Anterior cingulate cortex (tissue), 58 donors: ENCODE measurements at places on chromosomes 6 and 20.

DNA sequence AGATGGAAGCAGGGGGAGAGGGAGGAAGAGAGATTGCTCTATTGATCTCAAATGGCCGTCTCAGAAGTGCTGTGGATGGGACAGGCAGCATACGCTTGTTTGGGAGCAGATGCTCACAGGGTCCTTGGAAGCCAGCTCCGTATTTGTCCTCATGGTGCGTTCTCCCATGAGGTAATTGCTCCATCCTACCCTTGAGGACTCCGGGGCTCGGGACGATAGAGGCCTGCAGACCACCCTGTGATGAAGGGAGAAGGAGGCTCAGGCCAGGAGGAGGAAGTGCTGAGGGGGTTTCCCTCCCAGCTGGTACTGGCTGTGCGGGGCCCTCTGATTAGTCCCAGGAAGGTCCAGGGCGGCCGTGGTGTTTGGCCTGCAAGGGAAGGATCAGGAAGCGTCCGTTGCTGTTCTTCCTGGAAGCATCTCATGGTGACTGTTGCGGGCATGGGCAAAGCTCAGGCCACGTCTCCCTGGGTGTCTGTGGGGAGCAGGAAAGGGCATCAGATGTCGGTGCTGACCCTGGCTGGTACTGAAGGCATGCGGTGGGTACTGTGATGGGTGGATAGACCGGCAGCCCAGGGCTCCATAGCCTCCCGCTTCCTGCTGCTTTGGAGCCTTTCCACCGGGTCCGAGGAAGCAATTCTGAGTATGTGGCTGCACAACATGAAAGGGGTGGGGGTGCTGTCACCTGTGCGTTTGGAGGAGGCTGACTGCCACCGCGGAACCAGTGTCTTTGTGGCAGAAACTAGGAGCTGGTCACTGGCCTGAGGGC, 158.3 kb downstream of the SYCP2 start:
- no peak for DNase-seq

GRCh38 chr6:32045811-32046449, 7.7 kb downstream of the CYP21A2 start:
- no peak for DNase-seq

DNA sequence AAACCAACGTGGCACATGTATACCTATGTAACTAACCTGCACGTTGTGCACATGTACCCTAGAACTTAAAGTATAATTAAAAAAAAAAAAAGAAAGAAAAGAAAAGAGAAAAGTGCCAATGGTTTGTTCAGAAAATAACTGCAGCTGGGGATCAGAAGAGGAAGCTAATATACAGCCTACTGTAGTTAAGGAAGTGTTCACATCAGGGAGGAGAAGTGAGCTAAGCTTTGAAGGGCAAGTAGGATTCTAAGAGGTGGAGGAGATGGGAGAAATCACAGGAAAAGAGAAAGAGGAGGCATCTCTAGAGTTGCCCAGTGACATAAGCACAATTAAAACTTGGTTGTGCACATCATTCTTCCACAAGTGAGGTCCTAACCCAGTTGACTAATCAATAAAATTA, 214.4 kb upstream of the DTNBP1 start:
- DNase-seq = no peak

DNA sequence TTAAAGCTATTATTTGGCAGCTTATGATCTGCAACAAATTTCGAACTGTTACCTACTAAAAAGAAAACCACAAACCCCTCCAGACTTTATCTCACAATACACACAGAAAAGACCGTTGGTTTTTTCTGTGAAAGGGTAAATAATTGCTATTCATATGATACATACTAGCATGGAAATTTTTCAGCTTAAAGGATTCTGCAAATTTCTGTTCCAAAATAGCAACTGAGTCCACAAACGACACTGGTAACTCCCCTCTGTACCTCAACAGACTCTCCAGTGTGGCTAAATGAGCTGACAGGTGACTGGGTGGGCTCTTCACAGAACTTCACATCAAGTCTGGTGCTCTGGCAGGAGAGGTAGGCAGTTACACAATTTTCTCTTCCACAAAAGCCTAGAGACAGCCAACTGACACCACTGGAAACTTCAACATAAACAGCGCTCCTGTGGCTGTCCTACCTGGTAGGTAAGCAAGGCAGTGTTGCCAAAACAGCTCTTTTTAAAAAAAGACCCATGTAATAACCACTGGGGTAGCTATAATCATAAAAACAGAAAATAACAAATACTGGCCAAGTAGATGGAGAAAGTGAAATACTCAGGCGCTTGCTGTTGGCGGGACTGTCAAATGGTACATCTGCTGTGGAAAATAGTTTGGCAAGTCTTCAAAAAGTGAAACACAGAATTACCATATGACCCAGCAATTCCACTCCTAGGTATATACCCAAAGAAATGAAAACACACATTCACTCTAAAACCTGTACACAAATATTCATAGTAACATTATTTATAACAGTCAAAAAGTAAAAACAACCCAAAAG, 37.8 kb downstream of the ELOVL5 start:
- no peak for DNase-seq

DNA sequence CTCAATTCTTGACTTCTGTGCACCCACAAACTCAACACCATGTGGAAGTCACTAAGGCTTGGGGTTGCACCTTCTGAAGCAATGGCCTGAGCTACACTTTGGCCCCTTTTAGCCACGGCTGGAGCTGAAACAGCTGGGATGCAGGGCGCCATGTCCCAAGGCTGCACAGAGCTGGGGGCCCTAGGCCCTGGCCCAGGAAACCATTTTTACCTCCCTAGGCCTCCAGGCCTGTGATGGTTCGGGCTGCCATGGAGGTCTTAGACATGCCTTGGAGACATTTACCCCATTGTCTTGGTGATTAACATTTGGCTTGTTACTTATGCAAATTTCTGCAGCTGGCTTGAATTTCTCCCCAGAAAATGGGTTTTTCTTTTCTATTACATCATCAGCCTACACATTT, 86.9 kb downstream of the MTFR2 start:
- DNase-seq = no peak

GRCh38 chr6:150037526-150038201, 12.3 kb upstream of the RAET1L start:
- no peak for DNase-seq

GRCh38 chr6:22929311-22929985, 360.1 kb downstream of the HDGFL1 start:
- no peak for DNase-seq

DNA sequence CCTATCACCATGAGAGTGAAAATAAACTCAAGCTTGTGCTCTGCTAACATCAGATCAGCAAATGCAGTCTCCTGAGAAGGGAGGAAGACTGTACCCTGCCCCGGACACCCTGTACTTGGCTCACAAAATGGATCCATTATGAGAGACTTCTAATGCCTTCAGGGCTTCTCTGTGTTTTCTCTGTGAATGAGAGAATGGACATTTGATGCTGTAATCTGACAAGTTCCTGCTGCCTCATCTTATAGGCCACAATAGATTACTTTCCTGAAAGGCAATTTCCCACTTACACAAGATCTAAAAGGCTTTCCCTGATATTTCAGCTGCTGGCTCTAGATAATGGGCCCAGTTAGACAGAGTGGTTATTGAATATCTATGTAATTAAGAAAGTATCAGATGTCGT, 117.2 kb downstream of the OTOR start:
- DNase-seq = no peak

DNA sequence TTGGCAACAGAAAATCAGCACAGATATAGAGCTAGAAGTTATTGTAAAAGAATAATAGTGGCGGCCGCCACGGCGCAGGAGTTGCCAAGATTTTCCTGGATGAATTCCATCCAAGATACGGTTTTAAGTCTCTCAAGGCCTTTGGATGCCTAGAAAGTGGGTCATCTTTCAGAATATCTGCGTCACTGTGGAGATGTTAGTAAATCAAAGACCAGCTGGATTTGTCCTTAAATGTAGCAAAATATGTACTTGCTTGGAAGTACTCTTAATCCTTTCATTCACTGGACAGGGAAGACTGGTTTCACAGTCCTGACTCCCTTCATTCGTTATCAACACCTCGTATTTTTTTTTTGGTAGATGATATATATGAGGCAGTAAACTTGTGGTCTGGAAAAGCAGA, 83.0 kb downstream of the SLC22A3 start:
- no peak for DNase-seq

- peak; percentile 49 for DNase-seq
These were observed 20.3 kb downstream of the TTBK1 start for GRCh38 chr6:43263314-43264178.

- no peak for DNase-seq
These were observed 74.9 kb upstream of the TOX2 start for GRCh38 chr20:43839793-43840199.

DNA sequence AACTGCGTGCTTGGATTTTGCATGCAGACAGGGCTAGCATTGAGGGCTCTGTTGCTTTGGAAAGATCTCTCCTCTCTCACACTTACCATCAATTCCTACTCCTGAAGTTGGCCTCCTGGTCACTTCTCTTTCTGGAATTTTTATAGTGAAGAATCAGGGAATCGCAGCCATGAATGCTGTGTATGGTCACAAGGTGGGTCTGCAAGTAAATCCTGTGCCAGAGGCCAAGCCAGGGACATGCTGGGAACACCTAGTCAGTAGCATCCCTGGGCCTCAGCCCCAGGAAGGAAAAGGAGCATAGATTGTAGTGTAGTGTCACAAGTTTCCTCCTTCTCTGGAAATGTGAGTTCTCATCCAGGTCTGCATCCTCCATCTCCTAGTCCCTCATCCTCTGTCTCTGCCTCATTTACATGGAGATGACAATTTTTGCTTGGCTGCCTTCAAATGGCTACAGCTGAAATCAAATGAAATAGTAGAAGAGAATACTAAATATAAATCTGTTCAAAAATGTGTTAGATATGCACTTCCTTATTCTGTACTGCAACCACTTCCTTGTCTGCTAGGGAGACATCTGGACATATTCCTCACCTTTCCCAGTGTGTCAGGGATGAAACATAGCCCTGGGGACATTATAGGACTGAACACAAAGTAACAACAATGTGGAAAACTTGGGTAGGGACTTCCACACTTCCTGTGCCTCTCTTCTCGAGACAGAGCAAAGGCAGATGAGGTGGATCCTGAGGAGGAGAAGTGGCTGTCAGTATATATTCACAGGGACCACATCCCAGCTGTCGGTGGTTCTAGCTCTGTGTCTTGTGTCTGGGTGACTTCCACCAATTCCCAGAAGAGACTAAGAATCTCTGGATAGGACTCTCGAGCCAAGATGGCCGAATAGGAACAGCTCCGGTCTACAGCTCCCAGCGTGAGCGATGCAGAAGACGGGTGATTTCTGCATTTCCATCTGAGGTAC, 17.0 kb downstream of the CST9 start:
- DNase-seq = no peak

DNA sequence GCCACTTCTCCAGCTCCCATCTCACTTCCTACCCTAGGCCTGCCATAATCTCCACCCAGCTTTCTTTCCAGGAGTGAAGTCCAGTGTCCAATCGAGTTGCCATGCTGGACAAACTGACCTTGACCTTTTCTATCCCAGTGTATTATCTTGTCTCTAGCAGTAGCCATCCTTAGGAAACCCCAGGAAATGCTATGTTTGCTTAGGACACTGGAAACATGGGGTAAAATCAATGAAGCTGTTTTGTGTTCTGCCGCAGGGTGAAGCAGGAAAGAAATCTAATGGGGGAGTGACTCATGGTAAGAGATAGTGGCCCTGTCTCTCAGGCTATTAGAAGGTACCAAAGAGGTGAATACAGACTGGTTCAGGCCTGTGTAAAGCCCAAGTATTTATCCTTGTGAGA, 1110.1 kb upstream of the FLRT3 start:
- no peak for DNase-seq

DNA sequence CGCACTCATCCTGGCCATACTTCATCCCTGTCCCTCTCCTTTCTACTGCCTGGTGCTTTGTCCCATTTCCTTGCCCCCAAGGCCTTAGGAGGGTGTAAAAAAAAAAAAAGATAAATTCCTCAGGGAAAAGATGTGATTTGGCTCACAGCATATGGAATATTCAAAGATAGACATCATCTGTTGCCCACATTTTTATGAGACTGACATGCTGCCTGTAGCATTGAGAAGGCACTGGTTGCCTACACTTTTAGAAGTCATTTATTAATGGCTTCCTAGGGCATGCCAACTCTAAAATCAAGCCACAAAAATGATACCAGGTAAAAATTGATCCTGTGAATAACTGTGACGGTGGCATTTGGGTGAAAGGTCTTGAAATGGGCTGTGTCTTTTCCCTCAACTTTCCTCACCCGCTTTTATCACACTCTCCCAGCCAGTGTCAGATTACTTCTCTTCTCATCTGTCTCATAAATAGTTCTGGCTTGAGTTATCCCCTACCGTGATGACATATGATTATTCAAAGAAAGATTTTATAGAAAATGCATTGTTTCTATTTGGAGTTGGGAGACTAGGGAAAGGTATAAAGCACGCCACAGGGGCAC, 139.4 kb downstream of the CARMIL1 start:
- no peak for DNase-seq

DNA sequence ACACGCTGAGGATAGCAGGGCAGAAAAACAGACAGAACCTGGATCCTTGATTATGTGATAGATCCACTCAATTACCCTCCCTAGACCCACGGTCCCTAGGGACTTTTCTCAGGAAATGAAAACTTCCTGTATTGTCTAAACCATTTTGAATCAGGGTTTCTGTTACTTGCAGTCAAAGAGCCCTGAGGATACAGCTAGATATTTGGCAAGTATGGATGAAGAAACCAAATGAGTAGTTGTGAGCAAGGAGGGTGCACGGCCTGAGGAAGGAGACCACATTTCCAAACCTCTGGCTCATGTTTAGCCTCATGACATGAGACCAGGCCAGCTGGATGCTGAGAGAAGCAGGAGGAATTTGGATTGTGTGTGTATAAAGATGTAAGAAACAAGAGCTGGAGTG, 91.6 kb downstream of the MRPL14 start:
- DNase-seq = no peak

DNA sequence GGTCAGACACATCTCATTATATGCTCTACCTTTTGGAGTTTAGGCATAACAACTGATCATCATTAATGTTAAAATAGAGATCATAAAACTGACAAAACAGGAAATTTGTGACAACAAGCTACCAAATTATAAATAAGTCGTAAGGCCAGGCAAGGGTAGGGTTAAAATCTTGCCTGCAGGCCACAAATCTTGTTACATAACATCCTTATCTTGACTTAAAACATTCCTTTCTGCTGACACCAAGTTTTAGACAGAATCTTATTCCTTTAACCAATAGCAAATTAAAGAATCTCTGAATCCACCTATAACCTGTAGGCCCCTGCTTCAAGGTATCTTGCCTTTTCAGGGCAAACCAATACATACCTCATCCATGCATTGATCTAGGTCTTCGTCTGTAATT, 32.5 kb upstream of the NKAIN2 start:
- DNase-seq = no peak

DNA sequence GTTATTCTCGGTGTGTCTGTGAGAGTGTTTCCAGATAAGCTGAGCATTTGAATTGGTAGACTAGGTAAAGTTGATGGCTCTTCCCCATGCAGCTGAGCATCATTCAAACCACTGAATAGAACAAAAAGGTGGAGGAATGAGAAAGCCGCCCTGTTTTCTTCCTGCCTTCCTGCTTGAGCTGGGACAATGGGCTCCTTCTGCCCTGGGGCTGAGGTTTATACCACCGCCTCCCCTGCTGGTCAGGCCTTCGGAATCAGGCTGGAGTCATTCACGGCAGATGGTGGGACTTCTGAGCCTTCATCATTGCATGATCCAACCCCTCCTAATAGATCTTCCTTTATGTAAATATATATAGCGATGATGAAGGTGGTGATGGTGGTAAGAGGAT, 124.9 kb downstream of the ANKRD60 start:
- DNase-seq = no peak
